Hematopoietic multipotent progenitor cell treated with erythropoietin and hydrocortisone succinate and interleukin-3 and kit ligand, for 6 days (in vitro differentiated cells): ENCODE measurements at places on chromosomes 11 and 22.

GRCh38 chr11:28393348-28393747 lies 285.2 kb downstream of the METTL15 start:
- no peak for DNase-seq

DNA sequence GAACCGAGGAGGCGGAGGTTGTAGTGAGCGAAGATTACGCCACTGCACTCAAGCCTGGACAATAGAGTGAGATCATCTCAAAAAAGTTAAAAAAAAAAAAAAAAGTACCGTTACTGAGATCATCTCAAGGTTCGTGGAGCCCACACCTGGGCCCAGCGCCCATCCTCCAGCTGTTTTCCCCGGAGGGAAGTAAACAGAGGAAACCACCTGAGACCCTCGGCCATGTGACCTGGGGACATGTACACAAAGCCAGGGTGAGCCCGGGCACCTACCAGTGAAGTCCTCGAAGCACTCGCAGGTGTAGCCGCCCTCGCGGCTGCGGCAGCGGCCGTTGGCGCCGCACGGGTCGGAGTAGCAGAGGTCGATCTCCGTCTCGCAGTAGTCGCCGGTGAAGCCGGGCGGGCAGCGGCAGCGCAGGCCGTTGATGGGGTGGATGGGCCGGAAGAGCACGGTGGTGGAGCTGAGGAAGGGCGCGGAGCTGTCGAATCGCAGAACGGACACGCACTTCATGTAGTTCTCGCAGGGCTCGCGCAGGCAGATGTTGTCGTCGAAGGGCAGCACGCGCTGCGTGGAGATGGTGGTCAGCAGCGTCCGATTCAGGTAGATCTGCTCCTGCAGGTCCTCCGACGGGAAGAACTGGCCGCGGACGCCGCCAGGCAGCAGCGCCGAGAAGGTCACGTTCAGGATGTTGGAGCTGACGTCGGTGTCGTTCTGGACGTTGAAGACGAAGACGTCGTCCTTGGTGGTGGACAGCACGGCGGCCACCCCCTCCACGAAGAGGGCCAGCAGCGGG lies 73.8 kb downstream of the CELSR1 start:
- no peak for DNase-seq

DNA sequence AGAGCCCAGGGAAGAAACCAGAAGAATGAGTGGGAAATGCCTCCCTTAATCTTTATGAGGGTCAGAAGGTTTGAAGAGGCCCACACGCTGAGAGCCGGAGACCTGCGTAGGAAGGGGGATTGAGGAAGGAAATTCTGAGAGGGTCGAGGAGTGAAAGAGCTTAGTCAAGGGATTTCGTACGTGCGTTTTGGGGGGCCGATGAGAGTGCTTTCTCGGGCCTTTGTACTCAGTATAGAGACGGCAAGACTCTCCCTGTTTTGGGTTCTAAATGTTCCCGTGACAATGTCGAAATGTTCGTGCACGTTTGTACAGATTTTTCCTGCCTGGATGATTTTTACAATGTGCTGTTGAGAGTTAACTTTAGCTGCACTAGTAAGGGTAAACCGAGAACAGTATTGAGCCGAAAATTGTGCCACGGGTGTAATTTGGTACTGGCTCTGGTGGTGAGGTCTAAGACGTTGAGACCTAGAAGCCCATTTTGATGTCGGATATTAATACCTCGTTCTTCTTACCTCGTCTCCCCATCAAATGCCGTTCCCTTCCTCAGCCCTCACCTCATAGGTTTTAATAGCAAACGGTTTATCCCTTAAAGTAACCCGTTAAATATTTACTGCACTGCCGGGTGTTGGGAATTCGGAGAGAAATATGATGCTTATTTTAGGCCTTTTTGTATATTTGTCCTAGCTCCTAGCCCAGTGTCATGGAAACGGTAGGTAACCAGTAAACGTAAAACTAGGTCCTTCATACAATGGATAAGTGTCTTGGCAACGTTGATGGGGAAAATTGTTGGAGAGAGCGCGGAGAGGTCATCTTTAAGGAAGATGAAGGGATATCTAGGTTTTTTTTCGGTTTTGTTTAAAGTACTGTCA lies 734 bp downstream of the C11orf58 start:
- peak; percentile 43 for DNase-seq

DNA sequence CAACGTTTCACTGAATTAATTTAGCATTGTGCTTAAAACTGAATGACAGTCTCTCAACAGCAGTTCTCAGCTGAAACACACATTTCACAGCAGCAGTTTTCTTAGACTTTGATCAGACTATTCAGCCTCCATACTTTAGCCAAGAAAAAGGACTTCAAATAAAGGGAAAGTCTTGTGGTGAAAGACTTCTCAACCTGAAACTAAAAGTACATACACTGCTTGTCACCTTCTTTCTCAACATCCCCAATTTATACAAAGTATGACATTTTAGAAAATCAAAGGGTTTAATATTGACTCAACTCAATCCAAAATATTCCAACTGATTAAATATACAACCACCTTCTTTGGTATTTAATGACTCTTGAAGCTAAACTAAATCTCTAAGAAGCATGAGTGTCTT lies 419.0 kb downstream of the LRRC4C start:
- DNase-seq = no peak

DNA sequence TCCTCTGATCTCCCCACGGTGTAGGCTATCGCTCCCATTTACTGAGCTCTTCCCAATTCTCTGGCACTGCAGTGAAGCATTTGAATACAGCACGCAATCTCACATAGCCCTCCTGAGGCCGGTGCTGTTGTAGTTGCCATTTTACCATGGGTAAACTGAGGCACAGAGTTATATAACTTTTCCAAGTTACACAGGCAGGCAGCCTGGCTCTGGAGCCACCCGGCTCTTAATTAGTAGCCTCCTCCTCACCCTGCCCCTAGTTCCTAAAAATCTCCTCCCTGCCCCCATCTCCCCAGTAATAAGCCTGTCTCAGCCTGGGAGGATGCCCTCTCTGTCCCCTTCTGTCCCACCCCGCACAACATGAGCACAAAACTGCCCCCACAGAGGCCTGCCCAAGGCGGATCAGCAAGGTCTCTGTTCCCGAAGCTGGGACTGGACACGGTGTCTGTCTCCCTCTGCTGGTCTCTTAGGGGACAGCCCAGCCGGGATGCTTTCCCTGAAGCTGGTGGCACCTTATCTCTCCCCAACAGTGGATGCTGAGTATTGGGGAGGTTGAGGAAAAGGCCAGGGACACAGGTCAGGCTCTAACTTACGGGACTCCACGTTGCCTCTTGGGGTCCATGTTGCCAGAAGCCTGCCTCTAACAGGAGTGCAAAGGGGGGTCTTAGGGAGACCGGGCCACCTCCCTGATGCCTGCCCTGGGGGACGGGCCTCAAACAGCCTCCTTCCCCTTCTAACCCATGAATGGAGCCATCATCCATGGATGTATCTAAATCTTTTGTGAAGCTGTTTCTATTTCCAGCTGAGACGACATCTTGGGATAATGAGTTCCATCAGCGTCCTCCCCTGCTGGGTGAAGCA lies 9.1 kb upstream of the CLCF1 start:
- DNase-seq = peak; percentile 93
